Activated CD8-positive, alpha-beta memory T cell treated with anti-CD3 and anti-CD28 coated beads for 1 hour (primary cell): ENCODE measurements at places on chromosomes 7 and 10.

- no peak for DNase-seq
These were observed 476.9 kb downstream of the TCERG1L start for GRCh38 chr10:130834573-130834972.

- no peak for DNase-seq
These were observed 26.0 kb downstream of the KBTBD2 start for GRCh38 chr7:32865448-32866030.

- DNase-seq, result no peak
These were observed 87.4 kb upstream of the SMNDC1 start for GRCh38 chr10:110392121-110392520.

DNA sequence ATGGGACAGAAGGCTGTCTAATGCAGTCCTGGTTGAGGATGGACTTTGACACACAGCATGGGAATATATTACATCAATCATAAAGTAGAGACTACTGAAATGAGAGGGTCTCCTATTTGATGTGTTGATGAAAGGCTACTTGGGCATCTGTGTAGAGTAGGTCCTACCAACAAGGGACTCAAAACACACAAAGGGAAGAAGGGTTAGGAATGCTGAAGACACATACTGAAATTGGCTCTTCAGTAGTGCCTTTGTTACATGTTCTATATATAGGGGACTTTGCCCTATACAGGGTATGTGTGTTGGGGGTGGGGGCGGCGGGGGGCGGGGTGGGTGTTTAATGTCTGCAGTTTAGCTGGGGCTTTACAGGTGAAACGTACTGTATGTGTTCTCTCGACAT lies 7.7 kb downstream of the CUL1 start:
- DNase-seq, result no peak

DNA sequence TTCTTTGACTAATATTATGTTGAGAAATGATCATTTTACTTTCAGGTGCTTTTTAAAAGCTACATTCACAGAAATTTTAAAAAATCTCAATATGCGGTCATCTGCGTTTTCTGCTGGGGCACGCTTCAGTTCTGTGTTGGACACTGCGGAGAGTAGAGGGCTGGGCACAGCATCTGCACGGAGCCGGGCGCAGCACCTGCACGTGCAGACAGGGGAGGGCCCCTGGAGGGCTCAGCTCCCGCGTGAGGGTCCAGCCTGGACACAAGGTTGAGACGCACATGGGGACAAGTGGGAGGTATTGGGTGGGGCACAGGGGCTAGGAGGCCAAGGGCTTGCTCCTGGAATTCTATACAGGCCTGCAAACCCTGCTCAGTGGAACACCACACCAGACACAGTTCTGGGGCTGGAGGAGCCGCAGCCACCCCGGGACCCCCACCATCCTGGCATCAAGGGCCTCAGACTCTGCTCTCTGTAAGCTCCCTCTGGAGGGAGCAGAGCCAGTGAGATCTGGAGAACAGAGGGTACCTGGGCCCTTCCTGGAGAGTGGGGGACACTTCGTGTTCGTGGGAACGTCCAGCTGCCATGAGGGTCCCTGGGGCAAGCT lies 20.4 kb upstream of the FAM20C start:
- no peak for DNase-seq

DNA sequence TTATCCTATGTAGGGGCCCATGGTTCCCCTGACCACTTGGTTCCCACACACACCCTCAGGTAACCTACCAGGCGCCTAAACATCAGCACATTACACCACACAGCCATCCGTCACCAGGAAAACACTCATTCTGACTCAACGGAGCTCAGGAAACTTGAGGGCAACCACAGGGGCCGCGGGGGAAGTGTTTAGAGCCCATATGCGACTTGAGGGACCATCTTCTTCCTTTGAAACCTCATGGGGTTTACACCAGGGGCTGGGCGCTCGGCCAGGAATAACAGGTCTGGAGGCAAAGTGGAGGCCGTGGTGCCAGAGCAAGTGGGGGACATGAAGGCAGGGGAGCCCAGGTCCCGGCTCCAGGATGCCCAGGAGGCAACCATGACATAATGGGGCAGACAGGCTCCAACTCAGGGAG lies 1.5 kb downstream of the STX1A start:
- DNase-seq, result peak; percentile 57

- DNase-seq, result no peak
These were observed 165.9 kb downstream of the ABCA13 start for GRCh38 chr7:48337012-48337621.

GRCh38 chr10:86178401-86179152 lies 188.0 kb downstream of the GRID1 start:
- DNase-seq, result no peak
